ENCODE measurements at places on chromosomes 2 and 18. TPM values are rescaled to one million over a fixed set of nuclear protein-coding genes. Genes with fewer than 3 reads are reported as not detected.

Gene ADD2
- total RNA-seq, result 1.2 TPM

DNA sequence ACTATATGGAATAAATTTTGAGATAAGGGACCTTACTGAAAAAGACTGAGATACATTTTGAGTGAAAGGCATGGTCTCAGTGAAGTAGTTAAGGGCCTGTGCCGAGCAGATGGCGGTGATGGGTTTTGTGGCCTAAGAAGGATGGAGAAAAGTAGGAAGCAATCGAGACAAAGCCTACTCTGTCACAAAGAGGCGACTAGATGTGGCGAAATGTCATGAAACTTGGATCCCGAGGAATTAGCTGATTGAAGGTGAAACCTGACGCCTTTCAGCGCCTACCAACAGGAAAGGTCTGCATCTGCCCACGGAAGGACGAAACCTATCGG is 558 bp upstream of the CEP192 start:
- no peak for DNase-seq

DNA sequence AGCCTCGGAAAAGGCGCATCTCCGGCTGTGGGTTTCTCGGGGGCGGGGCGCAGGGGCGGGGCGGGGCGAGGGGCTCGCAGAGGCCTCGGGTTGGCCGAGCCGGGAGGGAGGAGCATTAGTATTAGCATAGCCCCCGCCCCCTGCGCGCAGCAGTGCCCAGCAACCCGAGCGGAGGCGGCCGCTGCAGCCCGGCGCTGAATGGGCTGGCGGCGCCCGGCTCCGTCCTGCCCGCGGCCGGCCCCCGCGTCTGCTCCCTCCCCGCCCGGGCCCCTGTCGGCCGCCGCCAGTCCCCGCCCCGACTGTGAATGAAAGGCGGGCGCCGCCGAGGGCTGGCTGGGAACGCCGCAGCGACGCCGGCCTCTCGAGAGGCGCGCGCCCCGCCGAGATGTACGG is at the start of gene EFR3B:
TSS of gene EFR3B (plus strand) at position 149 of the 393 bp plus-strand sequence. CDS start at position 386, 237 bp downstream.
- peak; percentile 94 for DNase-seq

DNA sequence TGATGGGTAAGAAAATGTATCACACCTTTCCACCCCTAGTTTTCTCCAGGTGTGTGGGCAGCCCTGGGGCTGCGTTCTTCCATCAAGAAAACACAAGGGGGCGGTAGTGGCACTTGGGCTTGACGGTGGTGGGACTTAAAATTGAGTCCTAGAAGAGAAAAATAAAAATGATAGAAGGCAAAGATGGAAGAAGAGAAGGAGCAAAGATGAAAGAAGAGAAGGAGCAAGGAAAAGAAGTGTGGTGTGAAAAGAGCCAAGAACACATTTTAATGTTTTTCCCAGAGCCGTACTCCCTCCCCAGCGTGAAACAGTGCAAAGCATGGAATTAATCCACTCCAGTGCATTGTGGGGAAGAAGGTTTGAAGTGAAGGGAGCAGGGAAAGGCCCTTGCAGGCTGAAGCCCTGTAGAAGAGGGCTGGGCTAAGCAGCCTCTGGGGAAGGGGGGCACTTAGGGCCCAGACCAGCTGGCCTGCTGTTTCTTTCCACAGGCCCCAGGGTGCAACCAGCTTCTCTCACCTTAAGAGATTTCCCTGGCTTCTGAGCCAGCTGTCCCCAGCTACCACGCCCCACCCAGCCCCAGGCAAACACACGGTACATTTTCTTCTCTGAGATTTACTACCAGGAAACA is 256.8 kb downstream of the RNF152 start:
- DNase-seq, result peak; percentile 42

GRCh38 chr18:12540751-12541150 is 117.2 kb downstream of the SPIRE1 start:
- DNase-seq, result no peak

GRCh38 chr2:27083410-27084296 is 2.9 kb upstream of the KHK start:
- no peak for DNase-seq

DNA sequence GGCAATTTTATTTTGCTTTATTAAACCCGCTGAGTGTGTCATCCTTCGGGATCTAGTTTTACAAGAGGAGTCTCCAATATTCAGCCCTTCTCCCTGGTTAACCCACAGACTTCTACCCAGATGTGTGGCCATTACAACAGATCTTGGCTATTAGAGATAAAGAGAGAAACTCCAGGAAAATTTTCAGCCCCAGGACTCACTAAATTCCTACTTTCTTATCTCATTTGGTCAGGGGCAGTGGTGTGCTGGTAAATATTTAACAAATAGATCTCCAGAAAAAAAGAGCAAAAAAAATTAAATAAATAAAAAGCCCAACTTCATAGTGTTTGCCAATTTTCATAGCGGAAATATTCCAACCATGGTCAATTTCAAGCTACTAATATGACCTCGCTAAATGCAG is 168.4 kb downstream of the RND3 start:
- DNase-seq, result no peak
